Anterior cingulate cortex (tissue), 58 donors: ENCODE measurements at places on chromosomes 1 and 21.
A peak's percentile ranks its signal among the peaks of the same experiment; 100 is the strongest.

GRCh38 chr1:155940993-155941844 lies at the start of gene RXFP4:
Gene RXFP4 (plus strand): TSS chr1:155941638. CDS start chr1:155941710, 72 bp downstream.
- DNase-seq: no peak

DNA sequence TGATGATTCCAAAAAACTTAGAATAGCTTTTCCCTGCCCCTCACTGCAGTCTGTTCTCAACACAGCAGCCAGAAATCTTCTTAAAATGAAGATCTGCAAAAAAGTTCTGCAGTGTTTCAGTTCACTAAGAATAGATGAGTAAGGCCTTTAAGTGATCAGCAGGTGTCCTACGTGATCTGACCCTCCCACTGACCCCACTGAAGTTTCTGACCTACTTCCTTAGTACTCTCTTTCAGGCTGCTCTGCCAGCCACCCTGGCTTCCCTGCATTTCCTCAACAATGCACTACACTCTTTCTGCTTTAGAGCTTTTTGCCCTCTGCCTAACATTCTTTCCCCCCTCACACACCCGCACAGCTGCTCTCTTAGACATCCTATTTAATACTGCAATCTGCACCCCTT lies 182.5 kb downstream of the AKT3 start:
- DNase-seq: no peak

GRCh38 chr1:84969489-84970250 lies 27.2 kb downstream of the MCOLN2 start:
- DNase-seq: no peak

- DNase-seq: no peak
These were observed 82.5 kb downstream of the C4BPA start for GRCh38 chr1:207186503-207186902.

DNA sequence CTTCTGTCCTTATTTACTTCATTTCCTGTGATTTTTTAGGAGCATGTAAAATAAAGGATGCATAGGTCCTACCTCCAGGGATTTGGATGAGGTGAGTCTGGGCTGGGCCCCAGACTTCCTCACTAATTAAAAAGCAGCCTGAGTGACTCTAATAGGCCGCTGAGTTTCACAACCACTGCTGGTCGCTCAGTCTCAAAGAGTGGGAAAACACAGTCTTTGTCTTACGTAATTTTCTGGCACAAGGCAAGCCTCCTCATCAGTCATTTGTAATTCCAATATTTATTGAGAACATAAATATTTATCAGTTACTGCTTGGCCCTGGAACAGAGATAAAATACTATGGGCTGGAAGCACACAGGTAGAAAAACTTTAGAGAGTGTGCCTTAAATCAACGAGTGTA lies 195.4 kb upstream of the RUNX1 start:
- no peak for DNase-seq

- DNase-seq: no peak
These were observed 288.7 kb downstream of the SPATA17 start for GRCh38 chr1:217919683-217920388.

GRCh38 chr1:223337174-223337869 lies 26.7 kb downstream of the SUSD4 start:
- DNase-seq: no peak

DNA sequence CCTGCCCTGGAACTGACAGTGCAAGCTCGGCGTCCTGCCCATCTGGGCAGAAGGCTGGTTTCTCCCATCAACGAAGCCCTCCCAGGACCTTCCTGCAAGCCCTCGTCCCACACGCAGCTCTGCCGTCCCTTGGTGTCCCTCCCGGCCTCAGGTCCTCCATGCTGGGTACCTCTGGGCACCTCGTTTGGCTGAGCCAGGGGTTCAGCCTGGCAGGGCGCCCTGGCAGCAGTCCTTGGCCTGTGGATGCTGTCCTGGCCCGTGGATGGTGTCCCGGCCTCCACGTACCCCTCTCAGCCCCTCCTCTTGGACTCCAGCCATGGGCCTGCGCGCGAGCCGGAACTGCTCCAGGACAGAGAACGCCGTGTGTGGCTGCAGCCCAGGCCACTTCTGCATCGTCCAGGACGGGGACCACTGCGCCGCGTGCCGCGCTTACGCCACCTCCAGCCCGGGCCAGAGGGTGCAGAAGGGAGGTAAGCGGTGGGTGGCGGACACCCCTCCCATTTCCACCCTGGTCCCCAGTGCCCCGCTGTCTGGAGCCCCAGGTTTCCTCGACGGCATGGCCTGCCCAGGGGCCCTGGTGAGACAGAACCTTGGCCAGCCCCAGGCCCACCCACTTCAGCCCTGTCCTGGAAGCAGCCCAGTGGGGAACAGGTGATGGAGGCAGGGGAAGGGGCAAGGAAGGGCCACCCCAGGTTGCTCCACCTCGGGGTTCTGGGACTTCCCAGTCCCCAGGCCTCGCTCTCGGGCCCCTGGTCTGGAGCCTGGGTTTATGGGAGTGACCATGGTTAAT lies 3.5 kb downstream of the TNFRSF14 start:
- DNase-seq: no peak

GRCh38 chr1:8121261-8122159 lies 95.4 kb upstream of the ERRFI1 start:
- DNase-seq: no peak

GRCh38 chr1:182622901-182623528 lies 18.8 kb upstream of the RGS16 start:
- DNase-seq: no peak

DNA sequence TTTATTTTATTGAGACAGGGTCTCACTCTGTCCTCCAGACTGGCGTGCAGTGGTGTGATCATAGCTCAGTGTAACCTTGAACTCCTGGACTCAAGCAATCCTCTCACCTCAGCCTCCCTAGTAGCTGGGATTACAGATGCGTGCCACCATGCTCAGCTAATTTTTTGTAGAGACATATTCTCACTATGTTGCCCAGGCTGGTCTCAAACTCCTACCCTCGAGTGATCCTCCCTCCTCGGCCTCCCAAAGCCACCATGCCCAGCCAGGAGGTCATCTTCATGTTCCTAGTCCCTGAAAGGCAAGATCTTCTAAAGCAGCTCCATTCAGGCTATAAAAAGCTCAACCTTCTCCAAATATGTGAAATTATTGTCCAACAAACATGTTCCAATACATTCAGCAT lies 53.9 kb downstream of the TOR1AIP2 start:
- DNase-seq: no peak

DNA sequence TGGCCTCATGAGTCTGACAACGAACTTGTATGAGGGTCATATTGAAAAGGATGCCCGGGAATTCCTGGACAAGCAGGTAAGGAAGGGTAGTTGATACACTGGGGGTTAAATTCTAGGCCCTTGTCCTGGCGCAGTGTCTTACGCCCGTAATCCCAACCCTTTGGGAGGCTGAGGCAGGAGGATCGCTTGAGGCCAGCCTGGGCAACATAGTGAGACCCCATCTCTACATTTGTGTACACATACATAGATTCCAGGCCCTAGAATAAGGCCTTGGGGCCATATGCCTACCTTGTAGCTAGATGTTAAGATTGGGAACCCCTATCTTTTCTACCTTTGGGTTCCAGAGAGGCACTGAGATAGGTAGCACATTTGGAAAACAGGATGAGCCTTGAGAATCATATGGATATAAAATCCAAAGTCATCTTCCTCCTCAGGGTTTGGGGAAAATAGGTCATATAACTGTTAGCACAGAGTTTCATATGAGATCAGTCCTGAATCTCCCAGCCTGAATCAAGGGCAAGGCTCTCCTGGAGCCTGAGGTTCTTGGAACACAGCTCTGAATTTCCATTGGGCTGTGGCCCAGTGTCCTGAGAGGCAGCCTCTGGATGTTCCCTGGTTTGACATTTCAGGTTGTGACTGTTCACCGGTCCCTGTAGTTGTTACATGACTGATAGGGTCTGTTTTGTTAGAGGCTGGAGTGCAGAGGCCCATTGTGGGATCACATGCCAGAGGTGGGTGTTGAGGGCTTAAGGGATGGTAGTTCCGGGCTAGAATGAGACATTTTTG lies 104.4 kb downstream of the PIK3R3 start:
- no peak for DNase-seq

DNA sequence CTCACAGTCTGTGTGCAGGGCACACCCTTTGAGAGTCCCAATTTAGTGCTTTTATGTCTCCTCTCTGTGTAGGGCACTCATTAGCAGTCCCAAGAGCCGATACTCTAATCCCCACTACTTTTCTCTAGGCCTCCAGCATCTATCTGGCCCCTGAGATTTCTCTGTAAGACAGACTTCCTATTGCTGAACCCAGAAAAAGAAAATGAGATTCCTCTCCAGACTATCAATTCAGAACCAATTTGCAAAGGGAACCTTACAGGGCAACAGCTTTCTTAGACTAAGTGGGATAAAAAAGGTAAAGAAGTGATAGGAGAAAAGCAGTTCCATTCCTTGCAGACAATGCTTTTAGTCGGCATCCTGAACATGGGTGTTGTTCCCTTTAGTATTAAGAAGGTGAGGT lies 172.2 kb downstream of the EDEM3 start:
- DNase-seq: no peak

DNA sequence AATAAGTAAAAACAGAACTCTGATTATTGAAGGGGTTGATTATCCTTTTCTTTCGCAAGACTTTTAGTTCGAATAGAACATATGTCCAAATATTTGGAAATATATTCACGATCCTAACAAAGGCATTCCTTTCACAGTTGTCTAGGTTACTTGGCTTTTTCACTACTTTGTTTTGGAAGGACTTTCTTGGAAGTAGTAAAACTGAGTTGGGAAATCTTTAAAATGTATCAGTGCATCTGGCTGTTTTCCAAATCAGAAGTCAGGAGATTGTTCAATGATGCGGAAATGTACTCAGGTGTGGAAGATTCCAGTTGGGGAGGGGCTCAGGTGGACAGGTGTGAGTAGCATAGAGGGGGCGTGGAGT lies 67.1 kb downstream of the SH3BGR start:
- no peak for DNase-seq

DNA sequence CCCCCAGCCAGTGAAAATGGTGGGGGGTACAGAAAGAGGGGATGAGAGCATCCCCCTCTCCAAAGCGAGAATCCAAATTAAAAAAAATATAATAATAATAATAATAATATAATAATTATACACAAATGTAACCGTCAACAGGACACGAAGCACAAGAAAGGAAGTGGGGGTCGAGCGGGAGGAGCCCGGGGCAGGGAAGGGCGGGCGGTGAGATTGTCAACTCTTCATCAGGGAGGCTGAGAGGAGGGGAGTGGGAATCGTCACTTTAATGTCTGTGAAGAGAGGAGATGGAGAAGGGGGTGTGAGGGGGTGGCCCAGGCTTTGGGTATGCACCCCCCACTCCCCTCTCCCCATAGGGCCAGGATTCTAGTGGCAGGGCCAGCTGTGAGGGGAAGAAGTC lies 33.2 kb downstream of the MEF2D start:
- DNase-seq: no peak

- peak; percentile 4 for DNase-seq
These were observed 65.1 kb upstream of the RGL1 start for GRCh38 chr1:183739741-183740271.

DNA sequence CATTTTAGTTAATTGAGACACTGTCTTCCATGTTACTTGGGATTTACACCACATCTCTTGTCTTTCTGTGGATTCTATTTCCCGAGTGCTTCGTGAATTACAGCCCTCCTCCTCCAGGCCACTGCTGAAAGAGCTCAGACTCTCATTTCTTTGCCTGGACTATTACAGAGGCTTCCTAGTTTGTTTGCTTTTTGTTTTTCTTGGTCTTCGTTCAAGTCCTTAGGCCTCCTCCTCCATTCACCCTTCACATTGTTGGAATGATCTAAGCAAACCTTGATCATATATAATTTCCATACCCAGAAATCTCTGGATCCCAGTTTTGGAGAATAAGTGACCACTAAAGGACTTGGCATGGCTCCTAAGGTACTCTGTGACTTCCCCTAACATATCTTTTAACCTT lies 94.1 kb downstream of the CNIH3 start:
- DNase-seq: no peak

- no peak for DNase-seq
These were observed 43.9 kb upstream of the SAMSN1 start for GRCh38 chr21:14589855-14590563.
